ENCODE measurements at places on chromosomes 12 and 14.

DNA sequence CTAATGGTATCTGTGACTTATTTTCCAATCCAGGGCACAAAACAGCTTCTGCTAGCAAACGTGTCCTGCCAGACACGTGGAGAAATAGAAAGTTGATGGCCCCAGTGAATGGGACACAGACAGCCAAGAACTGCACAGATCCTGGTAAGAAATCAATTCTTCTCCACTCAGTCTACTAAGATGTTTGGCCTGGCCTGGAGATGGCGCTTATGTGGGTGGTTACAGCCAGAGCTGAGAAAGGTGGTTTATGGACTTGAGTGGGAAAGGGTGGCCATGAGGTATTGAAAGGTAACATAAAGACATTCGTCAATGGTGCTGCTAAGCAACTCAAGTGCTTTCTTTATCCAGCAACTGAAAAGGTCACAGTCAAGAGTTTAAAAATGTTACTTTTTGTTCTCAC lies 2.9 kb downstream of the SLC24A4 start:
- no peak for DNase-seq

GRCh38 chr12:52867642-52868041 lies 18.8 kb upstream of the KRT78 start:
- peak; percentile 3 for DNase-seq

GRCh38 chr12:76226956-76227355 lies 121.3 kb downstream of the BBS10 start:
- DNase-seq: no peak

- no peak for DNase-seq
These were observed 31.0 kb downstream of the NINJ2 start for GRCh38 chr12:632102-632696.

DNA sequence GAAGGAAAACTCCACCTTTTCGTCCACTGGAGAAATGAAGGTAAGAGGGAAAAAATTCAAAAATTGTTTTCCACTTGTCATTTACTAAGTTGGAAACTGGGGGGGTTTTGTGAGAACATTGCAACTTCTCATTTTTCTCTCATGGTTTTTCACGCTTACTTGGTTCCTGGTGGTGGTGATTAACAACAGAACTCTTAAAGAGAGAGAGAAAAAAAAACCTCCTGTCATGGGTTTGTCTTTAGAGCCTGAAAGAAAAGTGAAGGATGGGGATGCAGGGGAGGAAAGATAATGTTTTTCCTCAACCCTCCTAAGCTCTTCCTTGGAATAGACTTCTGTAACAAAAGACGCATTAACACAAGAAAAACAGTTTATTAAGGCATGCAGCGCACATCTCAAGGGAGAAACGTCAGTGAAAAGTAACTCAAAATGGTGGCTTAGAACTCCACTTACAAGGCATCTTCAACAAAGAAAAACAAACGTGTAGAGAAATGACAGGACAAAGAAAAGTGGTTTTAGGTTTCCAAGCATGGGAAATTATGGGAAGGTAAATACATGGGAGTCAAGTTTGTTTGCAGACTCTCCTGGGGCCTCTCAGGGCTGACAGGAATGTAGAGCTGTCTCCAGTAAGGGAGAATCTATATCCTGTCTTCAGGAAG lies 81.9 kb upstream of the ATF7IP start:
- no peak for DNase-seq

GRCh38 chr12:24307716-24308335 lies 358.4 kb upstream of the SOX5 start:
- DNase-seq: no peak

DNA sequence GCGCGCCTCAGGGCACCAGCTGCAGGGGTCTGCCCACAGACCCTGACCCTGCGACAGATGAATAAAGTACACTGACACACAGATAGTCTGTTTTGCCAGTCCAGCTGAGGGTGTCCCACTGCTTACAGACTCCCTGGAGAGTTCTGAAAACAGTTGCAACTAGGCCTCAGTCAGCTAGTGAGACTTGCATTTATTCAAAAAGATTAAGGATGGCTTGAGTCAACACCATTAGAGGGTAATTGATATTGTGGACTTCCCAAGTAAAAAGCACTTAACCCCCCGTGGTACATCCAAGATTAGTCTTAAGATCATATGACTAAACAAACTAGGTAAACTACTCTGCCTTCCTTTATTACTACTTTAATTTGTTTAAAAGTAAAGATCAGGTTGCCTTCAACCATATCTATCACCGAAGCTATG lies 11.1 kb upstream of the PSEN1 start:
- no peak for DNase-seq

- DNase-seq: no peak
These were observed 4.6 kb downstream of the CDH24 start for GRCh38 chr14:23052671-23053070.

Measured in AML-193 (cell line).